Thymus (tissue), 14 donors: ENCODE measurements at places on chromosomes 2 and 18. TPM values are rescaled to one million over a fixed set of nuclear protein-coding genes. Genes with fewer than 3 reads are reported as not detected.

DNA sequence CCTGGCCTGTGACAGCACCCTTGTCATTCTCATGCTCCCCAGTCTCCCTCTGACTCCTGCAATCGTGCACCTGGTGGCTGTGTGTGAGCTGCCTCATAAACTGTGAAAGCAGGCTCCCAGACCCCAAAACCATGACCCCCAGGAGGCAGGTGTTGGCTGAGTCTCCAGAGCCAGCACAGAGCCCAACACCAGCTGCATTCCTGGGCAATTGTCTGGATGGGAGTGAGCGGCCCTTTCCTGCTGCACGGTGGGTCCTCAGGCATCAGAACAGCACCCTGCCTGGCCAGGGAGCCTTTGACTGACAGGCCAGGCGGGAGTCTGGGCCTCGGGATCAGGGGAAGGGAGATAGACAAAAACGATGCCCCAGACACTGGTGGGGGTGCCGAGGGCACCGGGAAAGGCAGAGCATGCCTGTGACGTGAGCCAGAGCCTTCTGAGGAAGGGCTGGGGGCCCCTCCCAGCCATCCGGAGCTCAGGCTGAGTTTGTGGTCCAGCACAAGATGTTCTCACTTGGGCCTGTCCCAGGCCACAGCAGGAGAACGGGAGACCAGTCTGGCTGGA lies 135.1 kb upstream of the GPC1 start:
- no peak for DNase-seq
- no peak overlapping the region for H3K4me3 ChIP-seq
- H3K4me1 ChIP-seq = no peaks in the 10 kb centered on the region
- no peak overlapping the region for H3K27ac ChIP-seq
- H3K36me3 ChIP-seq = no peaks in the 10 kb centered on the region

- no peak overlapping the region for H3K27ac ChIP-seq
- no peak overlapping the region for H3K4me3 ChIP-seq
- H3K4me1 ChIP-seq = peaks cover 30% of the 10 kb centered on the region
- peaks cover 25% of the 10 kb centered on the region for H3K27me3 ChIP-seq
- no peaks in the 10 kb centered on the region for H3K36me3 ChIP-seq
Measured at GRCh38 chr18:26546170-26546874, 2.0 kb downstream of the KCTD1 start.

- H3K4me1 ChIP-seq = no peaks in the 10 kb centered on the region
- no peaks in the 10 kb centered on the region for H3K36me3 ChIP-seq
- H3K27ac ChIP-seq = no peak overlapping the region
- no peak overlapping the region for H3K4me3 ChIP-seq
- no peaks in the 10 kb centered on the region for H3K27me3 ChIP-seq
Measured at GRCh38 chr2:71575966-71576365, 122.6 kb downstream of the DYSF start.

DNA sequence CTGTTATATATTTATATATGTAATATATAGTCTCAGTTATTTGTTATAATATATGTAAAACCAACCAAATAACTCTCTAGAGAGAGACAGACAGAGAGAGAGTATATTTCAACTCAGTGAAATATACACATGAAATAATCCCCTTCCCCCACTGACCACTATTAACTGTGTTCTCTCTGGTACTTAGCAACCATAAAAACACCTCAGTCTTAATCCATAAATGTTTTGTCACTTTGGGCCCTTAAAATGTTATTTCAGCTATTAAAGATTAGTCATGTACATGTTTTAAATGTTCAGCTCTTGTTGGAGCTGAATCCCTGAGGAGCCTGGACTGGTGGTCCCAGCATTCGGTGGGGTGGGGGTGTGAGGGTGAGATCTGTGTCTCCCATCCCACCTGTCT lies 122.2 kb upstream of the MAP3K20 start:
- H3K27me3 ChIP-seq = no peaks in the 10 kb centered on the region
- H3K27ac ChIP-seq = no peak overlapping the region
- H3K4me3 ChIP-seq = no peak overlapping the region
- H3K36me3 ChIP-seq = no peaks in the 10 kb centered on the region
- no peak for DNase-seq
- peaks cover 8% of the 10 kb centered on the region for H3K4me1 ChIP-seq

- H3K27me3 ChIP-seq = no peaks in the 10 kb centered on the region
- no peak for DNase-seq
- no peak overlapping the region for H3K27ac ChIP-seq
- H3K4me3 ChIP-seq = no peak overlapping the region
- no peaks in the 10 kb centered on the region for H3K36me3 ChIP-seq
Measured at GRCh38 chr18:53747210-53747609, 477.3 kb downstream of the MBD2 start.

GRCh38 chr2:240423788-240424191 lies 11.7 kb upstream of the GPC1 start:
- no peaks in the 10 kb centered on the region for H3K27me3 ChIP-seq
- H3K36me3 ChIP-seq = no peaks in the 10 kb centered on the region
- H3K4me1 ChIP-seq = no peaks in the 10 kb centered on the region
- H3K27ac ChIP-seq = no peak overlapping the region

Gene AQP12A
- not detected for total RNA-seq
